ENCODE measurements at places on chromosomes 11 and 22.

- no peak for DNase-seq
These were observed 937.8 kb upstream of the CHORDC1 start for GRCh38 chr11:91160661-91161060.

- no peak for DNase-seq
These were observed 8.1 kb downstream of the C11orf91 start for GRCh38 chr11:33692541-33692940.

- DNase-seq, result peak; percentile 43
These were observed 7.6 kb downstream of the CARS1 start for GRCh38 chr11:3049430-3050243.

GRCh38 chr22:44358709-44359440 lies 46.1 kb upstream of the SHISAL1 start:
- no peak for DNase-seq

DNA sequence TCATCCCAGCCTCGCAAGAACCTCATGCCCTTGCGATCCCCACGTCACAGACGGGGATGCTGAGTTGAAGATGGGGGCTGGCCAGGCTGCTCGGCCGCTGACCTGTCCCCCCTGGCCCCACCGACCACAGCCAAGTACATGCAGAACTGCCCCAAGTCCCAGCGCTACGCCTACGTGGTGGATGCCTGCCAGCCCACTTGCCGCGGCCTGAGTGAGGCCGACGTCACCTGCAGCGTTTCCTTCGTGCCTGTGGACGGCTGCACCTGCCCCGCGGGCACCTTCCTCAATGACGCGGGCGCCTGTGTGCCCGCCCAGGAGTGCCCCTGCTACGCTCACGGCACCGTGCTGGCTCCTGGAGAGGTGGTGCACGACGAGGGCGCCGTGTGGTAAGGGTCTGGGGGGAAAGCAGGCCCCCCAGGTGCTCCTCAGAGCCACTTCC lies 10.0 kb downstream of the MUC5B start:
- DNase-seq, result no peak

DNA sequence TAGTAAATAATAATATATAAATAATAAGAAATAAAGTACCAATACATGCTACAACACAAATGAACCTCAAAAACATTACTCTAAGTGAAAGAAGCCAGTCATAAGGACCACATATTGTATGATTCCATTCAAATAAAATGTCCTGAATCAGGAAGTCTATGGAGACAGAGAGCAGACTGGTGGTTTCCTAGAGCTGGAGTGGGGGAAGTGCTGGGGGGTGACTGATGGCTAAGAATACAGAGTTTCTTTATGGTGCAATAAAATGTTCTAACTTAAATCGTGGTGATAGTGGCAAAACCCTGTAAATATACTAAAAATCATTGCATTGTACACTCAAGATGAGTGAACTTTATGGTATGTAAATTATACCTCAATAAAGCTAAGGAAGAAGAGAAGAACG lies 376.5 kb downstream of the BUD13 start:
- DNase-seq, result no peak

DNA sequence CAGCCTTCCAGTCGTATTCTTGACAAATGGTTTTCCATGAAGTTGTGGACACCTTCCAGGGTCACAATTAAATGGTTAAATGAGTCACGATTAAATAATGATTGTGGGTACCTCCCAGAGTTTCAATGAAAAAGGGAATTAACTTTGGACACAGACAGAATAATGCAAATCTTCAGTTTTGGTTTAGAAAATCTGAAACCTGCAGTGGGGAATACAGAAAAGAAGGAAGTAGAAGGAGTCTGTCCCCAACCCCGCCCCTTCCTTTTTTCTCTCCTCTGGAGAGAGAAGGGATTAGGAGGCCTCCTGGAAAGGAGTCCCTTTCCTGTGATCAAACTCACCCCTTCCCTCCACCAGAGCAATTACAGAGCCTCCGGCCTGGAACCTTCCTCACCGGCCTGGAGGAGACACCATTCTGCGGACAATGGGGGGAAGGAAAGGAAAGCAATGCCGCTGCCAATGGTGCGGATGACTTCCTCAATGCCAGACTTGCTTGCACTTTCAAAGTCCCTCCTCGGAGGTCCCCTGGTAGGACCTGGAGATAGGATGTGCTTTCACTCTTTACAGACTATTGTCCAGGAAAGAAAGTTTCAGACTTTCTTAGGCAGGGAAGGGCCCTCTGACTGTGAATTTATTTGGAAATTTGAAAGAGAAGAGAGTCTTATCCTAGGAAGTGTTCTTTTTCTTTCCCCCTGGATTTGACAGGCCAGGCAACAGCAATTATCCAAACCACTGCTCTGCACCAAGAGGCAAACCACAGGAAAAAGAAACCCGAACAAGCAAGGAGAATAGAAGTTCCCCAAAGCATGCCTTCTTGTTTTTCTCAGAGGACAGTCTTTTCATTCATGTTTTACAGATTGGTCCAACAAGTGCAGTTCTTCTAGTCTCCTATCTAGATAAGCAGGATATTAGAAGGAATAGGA lies 86.8 kb downstream of the PTPRJ start:
- no peak for DNase-seq

DNA sequence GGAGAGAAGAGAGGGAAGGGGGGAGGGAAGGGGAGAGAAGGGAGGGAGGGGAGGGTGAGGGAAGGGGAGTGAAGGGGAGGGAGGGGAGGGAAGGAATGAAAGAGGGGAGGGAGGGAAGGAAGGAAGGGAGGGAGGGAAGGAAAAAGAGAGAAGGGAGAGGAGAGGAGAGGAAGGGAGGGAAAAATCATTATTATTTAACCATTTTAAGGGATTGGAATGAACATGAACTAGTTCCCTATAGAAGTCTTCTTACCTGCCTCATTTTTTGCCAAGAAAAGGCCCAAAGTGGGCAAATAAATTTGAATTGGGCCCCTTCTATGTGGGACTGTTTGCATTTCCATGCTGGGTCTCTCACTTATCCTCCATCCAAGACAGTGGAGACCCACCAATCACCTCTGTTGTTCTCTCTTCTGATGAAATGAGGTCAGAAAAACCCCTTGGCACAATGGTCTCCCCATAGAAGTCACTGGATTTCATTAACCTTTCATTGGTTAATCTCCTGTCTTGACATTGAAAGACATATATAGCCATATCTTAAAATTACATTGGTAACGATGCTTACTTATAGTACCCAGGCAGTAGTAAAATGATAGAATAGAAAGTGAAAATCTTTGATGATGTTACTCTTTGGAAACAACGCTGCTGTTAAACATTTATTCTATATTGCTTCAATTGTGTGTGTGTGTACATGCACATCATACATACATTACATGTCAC lies 80.1 kb upstream of the ASPHD2 start:
- DNase-seq, result no peak

All from stimulated activated CD4-positive, alpha-beta T cell treated with anti-CD3 and anti-CD28 coated beads, Interleukin-4, amount 100 ng/mL, for 4 hours (primary cell).